NCI-H2081 treated with DMSO at 0.1 percent for 48 hours (cell line): ENCODE measurements at places on chromosomes 5 and 9.

- DNase-seq: no peak
These were observed 53.7 kb downstream of the IPPK start for GRCh38 chr9:92616199-92616641.

DNA sequence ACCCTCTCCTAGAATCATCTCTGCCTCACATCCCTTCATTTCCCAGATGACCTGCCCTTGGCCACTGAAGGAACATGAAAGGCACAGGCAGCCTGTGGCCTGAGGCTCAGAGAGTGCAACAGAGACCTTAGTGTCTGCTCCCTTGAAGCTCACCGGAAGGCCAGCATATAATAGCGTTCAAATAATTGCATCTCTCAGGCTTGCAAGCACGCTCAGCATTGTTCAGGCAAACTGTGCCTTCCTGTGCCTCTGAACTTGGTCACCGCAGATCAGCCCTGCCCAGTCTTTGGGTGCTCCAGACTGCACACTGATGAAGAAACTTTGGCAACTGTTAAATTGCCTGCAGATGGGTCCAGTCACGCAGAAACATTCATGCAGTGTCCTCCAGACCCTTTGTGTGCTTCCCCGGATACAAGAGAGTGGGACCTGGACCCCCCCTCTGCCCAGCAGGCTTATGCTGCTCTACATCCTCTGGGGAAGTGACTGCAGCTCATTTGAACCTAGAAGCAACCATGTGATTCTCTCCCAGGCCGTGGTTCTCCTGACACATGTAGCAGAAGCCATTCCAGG is 216.0 kb upstream of the ANKRD55 start:
- DNase-seq: no peak

DNA sequence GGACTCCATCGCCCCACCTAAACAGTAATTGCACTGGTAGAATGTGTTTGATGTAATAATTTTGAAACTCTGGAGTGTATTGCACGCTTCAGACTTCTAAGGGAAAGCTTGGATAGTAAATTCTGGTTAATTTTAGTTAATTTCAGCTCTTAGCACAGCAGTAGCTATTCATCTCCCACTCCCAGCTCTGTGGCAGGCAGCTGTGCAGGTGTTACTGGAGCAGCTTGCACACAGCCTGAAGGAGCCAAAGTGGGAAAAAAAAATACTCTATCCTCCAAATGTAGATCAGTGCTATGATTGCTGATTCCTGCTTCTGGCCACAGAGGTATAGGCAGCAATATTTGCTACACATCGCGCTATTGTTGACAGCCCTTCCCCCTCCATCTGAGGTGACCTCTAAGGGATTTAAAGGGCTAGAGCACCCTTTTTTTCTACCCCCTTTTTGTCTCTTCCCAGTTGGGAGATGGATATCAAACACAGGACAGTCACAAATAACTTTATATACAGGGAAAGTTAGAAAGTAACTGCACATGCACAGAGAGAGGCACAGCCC is 97.4 kb downstream of the KCTD16 start:
- peak; percentile 58 for DNase-seq

- no peak for DNase-seq
These were observed 237.0 kb downstream of the TENT4A start for GRCh38 chr5:6950250-6950649.

DNA sequence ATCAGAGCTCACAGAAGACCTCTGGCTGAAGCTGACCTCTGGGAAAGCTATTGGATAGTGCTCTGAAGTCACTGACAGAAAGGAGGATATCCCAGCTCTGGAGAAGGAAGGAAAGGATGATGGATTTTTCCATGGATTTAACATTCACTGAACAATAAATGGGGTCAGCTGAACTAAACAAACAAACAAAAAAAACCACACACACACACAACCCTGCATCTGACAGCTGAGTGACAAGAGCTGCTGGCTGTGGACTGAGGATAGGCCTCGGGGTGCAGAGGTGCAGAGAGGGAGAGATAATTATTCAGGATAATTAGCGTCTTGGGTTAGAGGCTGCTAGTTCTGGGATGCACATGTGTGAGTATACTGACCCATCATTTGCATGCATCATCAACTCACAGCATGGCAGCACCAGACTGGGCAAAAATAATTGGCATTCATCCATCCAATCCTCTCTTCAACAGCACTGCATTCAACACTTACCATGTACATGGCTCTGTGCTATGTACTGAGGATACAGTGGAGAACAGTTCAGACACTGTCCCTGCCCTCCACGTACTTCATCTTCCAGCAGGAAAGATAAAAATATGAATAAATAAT is 131.4 kb upstream of the TRIM32 start:
- DNase-seq: no peak

DNA sequence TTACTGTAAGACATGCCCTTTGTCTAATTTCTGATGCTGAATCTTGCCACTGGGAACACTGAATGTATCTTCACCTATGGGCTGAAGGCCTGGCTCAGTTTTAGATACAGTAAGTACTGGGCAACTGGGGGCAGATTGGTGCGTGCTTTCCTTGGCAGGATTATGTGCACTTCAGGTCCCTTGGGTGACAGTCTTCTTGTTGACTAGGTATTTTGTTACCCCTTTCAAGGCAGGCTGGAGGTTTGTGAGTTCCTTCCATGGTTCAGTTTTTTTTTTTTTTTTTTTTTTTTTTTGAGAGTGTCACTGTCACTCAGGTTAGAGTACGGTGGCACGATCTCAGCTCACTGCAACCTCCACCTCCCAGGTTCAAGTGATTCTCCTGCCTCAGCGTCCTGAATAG is 7.6 kb downstream of the ZMAT2 start:
- no peak for DNase-seq

GRCh38 chr9:5479994-5480694 is 29.8 kb downstream of the CD274 start:
- no peak for DNase-seq

GRCh38 chr9:129273941-129274684 is 96.1 kb upstream of the IER5L start:
- no peak for DNase-seq

GRCh38 chr5:150300496-150301169 is 2.1 kb downstream of the ARSI start:
- DNase-seq: no peak

GRCh38 chr5:31965227-31965626 is 208.9 kb downstream of the GOLPH3 start:
- DNase-seq: no peak

- DNase-seq: no peak
These were observed 54.3 kb downstream of the GRAMD2B start for GRCh38 chr5:126477294-126478117.

DNA sequence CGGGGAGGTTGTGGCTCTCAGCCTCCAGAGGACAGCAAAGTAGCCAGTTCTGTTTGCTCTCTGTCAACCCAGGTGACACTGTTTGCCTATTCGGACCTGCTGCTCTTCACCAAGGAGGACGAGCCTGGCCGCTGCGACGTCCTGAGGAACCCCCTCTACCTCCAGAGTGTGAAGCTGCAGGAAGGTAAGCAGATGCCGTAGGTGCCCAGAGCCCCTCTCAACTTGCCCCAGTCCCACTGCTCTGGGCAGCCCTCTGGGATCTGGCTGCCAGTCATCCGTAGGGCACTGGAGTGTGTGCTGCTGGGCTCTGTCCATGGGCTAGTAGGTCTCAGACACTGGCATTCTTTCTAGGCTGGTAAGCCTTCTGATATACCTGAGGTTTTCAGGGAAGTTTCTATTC is 59.3 kb downstream of the RGS3 start:
- DNase-seq: no peak

- DNase-seq: no peak
These were observed 59.1 kb upstream of the SH3GL2 start for GRCh38 chr9:17519761-17520160.

DNA sequence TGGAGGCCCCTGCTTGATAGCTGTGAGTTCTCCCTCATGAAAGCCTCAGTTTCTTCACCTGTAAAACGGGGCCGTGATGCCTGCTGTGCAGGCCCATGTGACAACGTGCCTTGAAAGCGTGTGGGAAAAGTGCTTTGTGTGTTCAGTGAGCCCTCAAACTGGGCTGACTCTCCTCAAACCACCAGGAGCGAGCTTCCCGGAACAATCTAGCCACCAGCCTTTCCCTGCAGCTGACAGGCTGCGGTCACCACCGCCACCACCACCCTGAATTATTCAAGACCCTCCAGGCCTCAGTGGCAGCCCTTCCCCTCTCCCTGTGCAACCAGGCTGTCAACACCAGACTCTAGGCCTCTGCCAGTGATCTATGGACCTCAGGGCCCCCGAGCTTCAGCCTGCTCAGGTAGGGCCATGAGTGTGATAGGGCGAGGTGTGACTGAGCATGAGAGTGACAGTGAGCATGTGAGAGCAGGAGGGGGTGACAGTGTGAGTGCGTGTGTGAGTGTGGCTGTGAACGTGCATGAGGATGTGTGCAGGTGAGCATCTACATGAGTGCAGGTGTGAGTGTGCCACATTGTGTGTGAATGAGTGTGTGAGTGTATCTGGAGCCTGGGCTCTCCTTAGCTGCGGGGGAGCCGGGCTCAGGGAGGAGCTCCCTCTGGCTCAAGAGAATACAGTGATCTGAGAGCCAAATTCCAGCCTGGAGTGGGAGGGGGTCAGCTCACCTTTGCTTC is 53.3 kb upstream of the PSD2 start:
- DNase-seq: no peak

GRCh38 chr5:76351577-76351976 is 51.5 kb upstream of the IQGAP2 start:
- no peak for DNase-seq

DNA sequence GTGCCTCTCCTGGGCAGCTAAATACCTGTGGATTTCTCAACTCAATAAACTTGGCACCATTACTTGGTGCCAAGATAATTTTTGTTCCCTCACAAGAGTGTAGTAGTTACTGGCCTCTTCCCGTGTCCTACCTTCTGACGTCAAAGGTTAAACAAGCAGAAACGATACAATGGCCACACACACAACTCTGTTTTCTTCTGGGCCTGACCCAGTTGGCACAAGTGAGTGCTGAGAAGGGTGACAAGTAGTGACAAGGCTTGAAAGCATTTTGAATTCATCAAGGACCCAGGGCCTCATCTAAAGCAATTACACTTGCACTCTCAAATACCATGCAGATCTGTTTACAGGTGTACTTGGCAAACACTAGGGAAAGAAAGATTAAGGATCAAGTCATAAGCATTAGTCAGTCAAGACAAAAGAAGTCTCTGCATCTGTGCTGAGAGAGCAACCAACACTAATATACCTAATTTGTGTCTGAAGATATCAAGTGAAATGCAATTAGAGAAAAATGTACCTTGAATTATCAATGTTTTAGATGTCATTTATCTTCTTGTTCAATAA is 30.8 kb downstream of the RASEF start:
- no peak for DNase-seq

DNA sequence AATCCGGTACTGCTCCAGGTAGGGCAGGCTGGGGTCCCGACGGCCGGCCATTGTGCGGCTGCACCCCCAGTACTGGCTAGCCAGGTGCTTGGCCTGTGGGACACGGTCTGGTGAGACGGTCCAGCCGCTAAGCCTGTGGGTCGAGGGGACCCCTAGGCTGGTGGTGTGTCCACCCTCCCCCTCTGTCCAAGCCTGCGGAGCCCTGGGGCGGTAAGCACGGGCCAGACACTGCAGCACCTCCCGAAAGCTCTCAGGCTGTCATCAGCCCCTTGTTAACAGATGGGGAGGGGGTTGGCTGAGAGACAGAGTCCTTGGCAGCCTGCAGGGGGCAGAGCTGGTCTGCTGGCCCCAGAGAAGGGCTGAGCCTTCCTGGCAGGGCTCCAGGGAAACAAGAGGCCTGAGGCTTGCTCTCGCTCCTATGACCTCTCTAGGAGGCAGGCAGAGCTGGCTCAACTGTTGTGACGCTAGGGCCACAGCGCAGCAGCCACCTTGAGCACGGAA is 11.8 kb upstream of the MRNIP start:
- no peak for DNase-seq

- no peak for DNase-seq
These were observed 126.1 kb downstream of the BNC2 start for GRCh38 chr9:16744394-16744793.

GRCh38 chr5:167294882-167295680 is 996.4 kb upstream of the WWC1 start:
- DNase-seq: no peak

DNA sequence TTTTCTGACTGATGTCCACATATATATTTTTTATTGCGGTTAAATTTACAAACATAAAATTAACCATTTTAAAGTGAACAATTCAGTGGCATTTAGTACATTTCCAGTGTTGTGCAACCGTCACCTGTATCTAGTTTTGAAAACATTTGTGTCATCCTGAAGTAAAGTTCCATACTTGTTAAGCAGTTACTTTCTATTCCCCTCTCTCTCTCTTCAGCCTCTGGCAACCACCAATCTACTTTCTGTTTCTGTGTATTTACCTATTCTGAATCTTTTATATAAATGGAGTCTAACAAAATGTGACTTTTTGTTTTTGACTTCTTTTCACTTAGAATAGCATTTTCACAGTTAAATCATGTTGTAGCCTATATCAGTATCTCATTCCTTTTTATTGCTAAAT is 480.1 kb upstream of the SMARCA2 start:
- DNase-seq: no peak

DNA sequence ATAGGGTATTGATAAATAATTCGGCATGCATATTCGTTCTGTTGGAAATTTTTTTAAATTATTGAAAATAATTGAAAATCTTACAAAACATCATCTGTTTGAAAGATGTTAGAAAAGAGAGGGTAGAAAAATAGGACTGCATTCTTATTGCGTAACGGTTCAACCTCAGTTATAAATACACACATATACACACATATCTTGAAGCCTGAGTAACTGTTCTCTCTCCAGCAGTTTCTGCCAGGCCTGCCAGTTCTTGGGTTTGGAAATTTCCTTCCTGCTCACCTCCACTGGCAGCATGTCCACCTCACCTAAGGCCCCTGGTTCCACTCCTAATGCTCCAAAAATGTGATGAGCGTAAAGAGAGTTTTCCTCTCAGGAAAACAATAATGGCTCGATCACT is 9.1 kb downstream of the SPATA31E1 start:
- DNase-seq: no peak
